ENCODE measurements at places on chromosomes 11 and 22.

GRCh38 chr11:70038034-70038834 is 39.9 kb upstream of the ANO1 start:
- no peak for DNase-seq

GRCh38 chr11:125112208-125112604 is 780 bp upstream of the TMEM218 start:
- DNase-seq = no peak

DNA sequence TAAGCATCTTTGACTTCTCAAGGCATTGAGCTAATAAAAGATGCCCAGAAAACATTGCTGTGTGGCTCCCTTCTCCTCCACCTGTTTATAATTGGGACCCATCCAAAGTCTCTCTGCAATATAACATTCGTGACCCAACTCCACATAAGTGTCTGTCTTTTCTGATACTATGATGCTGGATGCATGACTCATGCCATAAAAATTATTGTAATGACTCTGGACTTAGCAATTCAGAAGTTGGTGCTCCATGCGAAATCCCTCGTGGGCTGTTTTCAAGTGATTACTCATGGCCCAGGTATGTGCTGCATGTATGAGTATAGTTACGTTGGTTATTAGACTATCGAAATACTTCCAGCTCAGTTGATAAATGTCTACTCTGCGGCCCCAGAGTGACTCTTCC is 11.7 kb downstream of the FJX1 start:
- DNase-seq = no peak

GRCh38 chr22:23211622-23212021 is 31.3 kb downstream of the BCR start:
- DNase-seq = no peak

- DNase-seq = no peak
These were observed 284.8 kb downstream of the TENM4 start for GRCh38 chr11:79156031-79156430.

DNA sequence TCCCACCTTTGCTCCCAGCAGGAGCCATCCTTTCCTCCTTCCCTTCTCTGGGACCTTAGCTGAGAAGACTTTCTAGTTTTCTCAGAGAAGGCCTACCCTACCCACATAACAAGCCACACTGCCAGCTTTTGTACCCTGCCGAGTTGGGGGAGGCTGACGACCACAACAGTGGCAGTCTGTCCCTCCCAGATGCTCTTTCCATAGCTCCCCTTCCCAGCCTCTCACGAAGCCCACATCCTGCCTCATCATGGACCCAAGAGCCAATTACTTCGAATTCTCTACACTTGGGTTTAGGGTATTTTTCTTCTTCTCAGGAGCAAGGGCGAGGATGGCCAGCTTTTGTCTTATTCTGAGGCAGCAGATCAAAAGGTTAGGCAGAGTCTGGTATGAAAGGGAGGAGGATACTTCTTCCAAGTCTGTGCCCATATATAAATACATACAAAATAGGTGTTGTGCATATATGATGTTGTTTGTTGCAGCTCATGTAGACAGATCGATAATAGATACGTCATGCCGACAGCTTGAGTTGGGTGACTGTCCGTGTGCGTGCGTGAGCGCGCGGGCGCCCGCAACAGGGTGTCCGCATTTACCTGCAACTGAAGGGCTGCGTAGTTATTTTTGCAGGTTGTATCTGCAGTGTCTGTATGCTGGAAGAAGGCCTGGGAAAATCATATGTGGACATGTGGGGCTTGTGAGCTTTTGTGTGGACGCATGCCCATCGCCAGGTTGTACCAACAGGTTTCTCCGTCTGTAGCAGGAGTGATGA is 846 bp upstream of the NRGN start:
- DNase-seq = no peak

GRCh38 chr22:33188326-33188725 is 130.1 kb upstream of the SYN3 start:
- DNase-seq = no peak

- DNase-seq = no peak
These were observed 62.4 kb downstream of the TMPRSS5 start for GRCh38 chr11:113643701-113644100.

DNA sequence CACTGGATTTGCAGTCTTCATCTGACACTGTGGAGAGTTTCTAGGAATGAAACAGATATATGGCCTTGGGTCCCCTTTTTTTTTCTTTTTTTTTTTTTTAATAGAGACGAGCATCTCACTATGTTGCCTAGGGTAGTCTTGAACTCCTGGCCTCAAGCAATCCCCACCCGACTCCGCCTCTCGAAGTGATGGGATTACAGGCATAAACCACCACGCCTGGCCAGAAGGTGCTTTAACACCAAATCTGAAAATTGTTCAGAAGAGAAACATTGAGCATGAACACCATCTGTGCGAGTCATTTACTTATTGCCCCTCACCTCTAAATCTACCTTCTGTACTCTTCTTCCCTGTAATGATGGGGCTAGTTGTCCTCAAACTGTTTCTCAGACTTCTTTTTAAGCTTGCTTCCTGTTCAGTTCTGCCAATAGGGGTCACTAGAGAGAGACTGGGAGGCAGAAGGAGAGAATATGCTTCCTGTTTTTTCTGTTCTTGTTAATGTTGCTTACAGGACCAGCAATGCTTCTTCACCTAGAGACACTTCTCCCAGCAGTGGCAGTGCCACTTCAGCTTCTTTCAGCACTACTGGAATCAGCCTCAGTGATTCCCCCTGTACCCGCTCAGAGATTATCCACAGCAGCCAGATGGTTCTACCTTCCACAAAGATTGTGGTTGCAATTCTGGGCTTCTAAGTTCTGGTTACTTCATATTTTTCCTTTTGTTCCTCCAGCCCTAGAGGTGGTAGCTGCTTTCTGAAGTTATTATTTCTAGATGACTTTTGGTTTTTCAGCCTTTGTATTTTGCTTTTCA is 20.8 kb upstream of the ZBED5 start:
- no peak for DNase-seq

DNA sequence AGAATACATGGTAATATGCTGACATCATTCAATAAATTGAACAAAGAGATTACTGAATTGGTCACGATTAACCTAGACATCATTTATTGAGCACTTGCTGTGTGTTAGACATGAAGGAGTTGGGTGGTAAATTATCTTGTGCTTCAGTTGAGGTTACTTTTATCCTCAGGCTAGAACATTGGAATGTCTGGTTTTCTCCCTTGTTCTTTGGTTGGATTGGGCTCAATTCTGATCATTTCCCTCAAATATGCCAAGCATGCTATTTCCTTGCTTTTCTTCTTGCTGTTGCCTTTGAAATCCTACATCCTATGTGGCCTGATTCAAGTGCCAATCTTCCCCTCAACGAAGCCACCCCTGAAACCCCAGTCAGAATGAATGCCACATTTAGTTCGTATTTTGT is 65.8 kb downstream of the DEUP1 start:
- no peak for DNase-seq

DNA sequence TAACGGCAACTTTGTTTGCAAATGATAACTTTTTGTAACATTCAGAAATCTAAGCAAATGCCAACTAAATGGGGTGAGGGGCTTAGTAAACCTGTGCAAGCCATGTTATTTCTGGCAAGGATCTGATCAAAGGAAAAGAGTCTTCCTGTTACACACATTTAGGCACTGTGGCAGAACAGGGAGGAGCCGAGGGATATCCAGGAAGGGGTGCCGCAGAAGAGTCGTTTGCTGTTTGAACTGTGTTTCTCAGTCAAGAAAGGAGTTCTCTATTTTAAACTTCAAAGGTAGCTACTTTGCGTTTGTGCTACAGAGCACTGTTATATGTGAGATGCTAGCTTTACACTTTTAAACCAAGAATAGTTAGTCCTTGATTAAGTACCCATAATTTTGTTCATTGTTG is 175.5 kb downstream of the ETS1 start:
- DNase-seq = no peak

DNA sequence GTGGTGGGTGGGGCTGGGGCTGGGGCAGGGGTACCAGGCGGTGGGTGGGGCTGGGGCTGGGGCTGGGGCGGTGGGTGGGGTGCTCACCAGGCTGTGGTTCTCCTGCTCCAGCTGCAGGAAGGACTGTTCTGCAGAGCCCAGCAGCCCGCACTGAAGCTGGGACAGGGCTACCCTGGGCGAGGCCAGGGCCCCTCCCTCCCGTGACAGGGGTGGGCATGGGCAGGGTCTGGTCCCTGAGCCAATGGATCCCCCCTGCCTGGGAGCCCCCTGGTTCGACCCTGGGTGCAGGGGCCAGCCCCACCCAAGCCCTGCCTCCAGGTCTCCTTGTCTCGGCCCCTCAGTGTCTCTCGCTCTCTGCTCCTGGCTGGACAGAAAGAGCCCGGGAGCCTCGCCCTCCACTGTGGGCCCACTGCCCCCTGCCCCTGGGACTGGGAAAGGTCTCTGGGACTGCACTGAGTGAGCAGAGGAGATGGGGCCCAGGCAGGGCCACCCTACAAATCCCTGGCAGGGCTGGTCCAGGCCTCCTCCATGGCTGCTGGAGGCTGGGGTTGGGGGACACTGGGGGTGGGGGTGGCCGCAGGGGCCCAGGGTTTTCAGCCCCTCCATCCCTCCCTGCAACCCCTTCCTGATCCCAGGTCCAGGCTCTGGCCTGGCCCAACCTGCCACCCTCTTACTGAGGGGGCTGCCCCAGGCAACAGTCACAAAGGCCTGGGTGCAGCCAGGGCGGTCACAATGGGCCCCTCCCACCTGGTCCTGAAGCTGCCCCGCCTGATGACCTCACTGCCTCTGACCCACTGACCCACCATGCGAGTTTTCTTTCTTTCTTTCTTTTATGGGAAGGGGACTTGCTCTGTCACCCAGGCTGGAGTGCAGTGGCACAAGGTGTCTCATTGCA is at the start of gene CCDC188:
TSS of gene CCDC188 (minus strand) at position 675 of the 895 bp plus-strand sequence. CDS start at position 606, 69 bp downstream.
- no peak for DNase-seq

- no peak for DNase-seq
These were observed 282 bp downstream of the MPPED2 start for GRCh38 chr11:30585892-30586250.

GRCh38 chr11:64081745-64082442 is 46.2 kb downstream of the FLRT1 start:
- DNase-seq = no peak

GRCh38 chr22:49657974-49658590 is 169.6 kb downstream of the BRD1 start:
- DNase-seq = no peak

DNA sequence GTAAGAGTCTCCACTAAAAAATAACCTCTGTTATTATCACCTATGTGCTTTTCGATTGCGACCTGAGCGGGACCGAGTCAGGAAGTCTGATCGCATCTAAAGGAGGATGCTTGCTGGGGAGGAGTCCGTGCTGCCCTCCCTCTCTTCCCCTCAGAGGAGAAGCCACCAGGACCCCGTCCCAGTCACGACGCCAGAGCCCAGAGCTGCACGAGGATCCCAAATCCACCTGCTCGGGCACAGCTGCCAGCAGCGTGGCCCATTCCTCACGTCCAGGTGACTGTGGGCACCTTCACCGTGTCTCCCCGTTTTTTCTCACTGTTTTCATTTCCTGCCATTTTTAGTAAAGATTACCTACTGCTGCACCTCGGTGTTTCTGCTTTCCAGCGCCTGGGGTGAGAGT is 390.3 kb downstream of the BRD1 start:
- no peak for DNase-seq

- no peak for DNase-seq
These were observed 124.0 kb downstream of the ME3 start for GRCh38 chr11:86548271-86548917.

DNA sequence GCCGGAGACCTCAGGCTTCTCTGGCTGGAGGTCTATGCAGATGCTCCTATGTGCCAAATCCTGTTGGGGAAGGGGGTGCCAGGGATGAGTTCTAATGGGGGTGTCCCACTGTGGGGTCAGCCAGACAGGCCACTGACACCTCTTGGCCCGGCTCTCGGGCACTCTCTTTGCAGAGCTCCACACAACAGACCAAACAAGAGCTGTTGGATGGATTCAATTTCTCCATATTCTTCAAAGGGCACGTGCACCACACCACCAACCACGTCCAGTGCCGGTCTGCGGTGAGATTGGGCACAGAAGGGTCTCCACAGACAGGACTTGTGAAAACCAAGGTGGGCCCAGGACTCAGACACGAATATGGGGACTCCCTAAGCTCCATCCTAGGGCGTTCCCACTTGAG is 2.2 kb upstream of the RGL4 start:
- no peak for DNase-seq

All from T follicular helper cell (primary cell).